ENCODE measurements at places on chromosomes 3 and 15.

- DNase-seq: no peak
Measured at GRCh38 chr3:55484191-55484689, 2.9 kb downstream of the WNT5A start.

DNA sequence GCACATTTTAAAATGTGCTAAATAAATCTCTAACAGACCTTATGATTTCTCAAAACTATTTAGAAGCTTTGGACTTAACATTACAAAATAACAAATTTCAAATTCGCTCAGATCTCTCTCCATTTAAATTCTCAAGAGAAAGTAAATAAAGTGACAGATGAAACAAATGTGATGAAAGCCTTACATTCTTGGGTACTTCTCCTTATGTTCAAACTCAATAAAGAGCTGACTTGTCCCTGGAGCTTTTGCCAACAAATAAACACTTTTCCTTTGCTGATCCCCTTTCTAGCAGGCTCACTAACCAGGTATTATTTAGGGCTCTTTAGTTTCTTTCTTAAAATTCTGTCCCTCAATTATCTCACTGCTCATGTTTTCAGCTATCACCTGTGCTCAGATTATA is 259.1 kb upstream of the ARPP21 start:
- no peak for DNase-seq

- DNase-seq: no peak
Measured at GRCh38 chr15:83292317-83292716, 7.9 kb upstream of the BNC1 start.

- DNase-seq: no peak
Measured at GRCh38 chr15:52710708-52711389, 31.7 kb upstream of the ATOSA start.

- no peak for DNase-seq
Measured at GRCh38 chr3:106282943-106283342, 414.1 kb upstream of the CBLB start.

- DNase-seq: no peak
Measured at GRCh38 chr3:4508048-4508981, 15.2 kb downstream of the ITPR1 start.

DNA sequence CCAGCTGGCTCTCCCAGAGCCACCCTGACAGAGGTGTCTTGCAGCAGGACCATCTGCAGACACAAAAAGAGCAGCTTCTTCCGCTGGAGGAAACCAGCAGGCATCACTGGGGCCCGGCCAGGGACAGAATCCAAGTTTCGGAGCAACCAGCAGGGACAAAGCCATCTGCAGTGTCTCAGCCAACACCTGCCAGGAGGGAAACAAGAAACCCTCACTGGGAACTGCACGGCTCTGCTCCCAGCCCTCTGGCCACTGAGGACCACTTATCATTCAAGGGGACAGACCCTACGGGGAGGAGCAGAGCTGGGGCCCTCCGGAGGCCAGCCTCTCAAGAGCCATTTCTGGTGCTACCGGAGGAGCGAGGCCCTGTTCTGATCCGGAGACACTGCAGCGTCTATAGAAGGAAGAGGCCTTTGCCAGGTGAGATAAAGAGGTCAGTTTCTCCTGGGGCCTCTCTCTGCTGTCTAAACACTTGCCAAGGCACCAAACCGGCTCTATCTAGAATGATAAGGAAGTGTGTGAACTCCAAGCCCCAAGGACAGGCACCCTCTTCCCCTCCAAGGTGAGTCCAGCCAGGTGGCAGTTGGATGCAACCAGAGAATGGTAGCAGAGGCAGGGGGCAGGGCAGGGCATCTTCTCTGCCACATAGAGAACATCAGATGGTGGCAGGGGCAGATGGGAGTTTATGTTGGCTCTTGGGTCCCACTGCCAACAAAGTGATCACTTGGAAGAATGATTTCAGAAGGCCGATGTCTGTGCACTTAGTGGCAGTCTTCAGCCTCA is 89.0 kb downstream of the CHSY1 start:
- DNase-seq: no peak

DNA sequence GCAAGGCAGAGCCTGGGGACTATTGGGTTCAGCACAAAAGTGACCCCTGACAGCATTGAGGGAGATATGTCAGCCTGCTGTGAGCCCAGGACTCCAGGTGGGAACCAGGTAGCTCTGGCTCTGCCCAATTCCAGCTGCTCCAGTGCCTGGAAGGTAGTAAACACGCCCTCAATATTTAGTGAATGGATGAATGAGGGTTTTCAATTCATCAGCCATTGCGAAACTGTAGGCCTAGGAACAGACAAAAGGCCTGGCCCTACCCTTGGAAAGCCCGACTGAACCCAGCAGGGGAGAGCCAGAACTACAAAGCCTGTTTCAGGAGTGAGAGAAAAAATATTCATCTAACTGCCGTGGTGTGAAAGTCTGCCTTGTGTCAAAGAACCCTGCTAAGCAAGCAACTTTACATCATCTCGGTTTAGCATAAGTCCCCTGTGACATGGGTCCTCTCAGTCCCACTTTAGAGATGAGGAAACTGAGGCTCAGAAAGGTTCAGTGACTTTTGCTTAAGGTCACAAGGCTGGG is 8.1 kb upstream of the CSK start:
- DNase-seq: no peak

DNA sequence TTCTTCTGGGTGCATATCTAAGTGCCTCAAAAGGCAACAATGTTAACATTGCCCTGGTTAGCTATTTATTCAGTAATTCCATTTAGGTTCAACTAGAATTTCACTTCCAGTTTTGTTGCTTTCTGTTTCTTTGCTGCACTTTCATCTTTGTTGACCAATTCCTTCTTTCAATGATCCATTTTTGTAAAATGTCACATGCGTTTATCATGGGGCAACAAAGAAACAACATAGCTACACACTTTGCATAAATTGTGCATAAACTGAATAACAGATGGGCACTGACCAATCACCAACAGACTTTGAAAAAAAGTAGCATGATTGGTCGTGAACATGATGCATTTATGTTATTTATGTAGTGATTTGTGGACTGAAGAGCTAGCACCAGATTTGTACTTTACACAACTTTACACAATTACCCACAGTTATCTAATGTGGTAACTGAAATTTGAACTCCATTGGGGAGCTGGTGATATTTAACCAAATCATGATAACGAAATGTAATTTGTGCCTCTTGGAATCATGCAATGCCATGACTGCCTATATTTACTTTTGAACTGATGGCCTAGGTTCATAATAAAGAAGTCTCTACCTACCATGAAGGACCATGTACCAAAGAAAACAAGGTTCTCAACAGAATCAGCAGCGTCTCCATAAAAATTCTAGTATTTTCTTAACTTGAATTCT is 7.1 kb upstream of the CPOX start:
- no peak for DNase-seq

DNA sequence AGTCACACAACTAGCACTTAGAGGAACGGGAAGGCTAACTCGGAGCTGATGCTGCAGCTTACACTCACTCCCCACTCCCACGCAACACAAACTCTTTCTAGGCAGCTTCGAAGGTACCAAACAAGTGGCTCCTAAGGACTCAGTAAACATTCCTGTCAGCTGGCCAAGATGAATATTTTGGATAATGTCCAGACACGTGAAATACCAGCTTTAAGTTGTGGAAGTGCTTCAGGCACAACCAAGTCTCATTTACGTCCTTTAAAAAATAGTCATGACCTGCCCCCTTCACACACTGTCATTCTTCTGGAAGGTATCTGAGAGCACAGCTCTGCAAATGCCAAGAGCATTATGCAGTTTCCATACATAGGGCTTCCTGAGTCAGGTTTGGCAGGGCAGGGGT is 1005.9 kb upstream of the CFAP20DC start:
- no peak for DNase-seq

DNA sequence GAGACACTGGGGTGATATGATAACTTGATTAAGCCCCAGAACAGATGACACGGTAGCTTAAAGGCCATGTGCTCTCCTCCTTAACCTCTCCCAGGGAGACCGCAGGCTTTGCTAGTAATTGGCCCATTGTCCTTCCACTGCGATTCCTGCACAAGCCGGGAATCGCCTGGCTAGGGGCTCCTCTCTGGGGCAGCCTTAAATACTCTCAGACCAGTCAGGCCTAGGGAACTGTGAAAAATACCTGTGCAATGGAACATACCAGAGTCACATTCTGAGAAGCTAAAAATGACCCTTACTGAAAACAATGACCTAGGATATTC is 56.3 kb downstream of the CPN2 start:
- DNase-seq: no peak

DNA sequence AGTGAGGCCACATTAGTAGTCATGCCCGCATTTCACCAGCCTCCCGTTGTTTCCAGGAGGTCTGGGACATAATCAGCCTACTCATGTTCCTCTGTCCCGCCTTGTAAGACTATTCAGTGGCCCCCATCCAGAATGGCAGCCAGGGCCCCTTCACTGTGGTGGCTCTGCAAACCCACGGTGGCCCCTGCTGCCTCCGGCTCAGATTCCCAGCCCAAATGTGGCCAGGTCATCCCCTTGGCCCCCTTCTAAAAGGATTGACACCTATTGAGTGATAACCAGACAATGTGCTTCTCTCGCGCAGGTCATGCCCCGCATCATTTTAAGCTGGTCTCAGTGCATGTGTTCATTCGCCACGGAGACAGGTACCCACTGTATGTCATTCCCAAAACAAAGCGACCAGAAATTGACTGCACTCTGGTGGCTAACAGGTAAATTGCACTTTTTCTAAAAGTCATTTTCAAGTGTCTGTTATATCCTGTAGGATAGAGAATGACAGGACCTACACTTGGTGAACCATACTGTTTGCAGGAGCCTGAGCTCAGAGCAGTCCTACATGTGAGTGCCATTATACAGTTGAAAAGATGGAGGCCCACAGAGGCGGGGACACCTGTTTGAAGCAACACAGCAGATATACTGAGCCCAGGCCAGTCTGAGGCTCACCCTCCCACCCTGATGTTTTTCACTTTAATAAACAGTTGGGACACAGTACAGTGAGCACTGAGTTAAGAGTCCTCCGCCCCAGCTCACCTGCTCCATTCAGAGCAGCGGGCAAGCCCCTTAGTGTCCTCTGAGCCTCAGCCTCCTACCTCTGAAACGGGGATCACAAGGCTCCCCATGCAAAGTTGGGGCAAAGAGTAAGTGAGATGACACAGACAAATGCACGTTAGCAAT is 47.7 kb downstream of the PXYLP1 start:
- DNase-seq: no peak

DNA sequence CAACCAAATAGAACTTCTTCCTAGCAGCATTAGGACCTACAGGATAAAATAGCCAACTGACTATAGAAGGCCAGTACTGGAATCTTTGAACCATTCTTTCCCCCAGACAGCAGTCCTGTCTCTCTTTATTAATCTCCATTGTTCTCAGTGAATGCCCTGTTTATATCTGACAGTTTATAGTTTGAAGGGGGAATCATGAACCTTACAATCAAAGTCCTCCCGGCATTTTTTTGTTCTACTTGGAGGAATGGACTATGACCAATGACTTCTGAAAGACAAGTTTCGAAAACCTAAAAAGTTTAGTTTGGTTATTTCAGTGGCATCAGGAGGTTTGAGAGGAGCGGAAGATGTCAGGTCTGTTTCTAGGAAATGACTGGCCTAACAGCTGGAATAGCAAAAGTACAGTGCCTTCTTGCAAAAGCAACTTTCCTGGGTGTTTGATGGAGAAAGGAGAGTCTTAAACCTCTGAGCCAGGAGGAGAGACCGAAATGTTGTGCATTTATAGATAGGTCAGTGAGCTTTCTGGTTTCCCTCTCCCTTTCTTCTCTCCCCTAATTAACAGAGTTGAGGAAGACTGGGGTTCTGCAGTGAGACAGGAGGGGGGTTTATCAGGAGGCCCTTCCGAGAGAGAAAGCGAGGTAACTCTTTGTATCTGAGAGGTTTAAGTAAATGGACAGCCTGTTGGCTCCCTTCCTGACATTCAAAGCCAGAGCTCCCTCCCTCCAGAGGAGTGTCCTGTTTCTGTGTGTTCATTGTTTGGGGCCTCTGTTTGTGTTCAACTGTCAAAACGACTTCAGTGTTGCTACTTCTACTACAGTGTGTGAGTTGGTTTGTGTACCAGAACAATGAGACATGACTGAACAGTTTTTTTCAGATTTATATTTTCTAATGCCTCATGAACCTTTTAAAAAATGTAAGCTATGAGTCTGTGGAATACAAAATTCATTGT is 383.0 kb upstream of the RARB start:
- DNase-seq: no peak

GRCh38 chr15:31660816-31661215 is 334.2 kb downstream of the KLF13 start:
- DNase-seq: no peak

DNA sequence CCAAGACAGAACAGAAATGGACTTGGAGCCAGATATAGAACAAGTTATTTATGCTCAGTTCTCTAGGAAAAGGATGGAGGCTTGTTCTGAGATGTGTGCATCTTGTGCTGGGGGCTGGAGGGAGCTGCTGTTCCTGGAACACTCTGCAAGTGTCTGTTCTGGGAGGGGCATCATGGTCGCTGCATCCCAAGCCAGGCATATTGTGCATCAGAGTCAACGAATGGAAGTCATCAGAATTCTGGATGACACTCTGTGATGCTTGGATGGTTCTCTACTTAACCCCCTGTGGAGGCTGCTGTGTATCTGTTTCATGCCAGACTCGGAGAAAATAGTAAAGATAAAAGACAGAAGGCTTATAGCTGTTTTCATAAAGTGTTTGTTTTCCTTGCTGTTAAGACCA is 34.7 kb downstream of the RPL22L1 start:
- DNase-seq: no peak

DNA sequence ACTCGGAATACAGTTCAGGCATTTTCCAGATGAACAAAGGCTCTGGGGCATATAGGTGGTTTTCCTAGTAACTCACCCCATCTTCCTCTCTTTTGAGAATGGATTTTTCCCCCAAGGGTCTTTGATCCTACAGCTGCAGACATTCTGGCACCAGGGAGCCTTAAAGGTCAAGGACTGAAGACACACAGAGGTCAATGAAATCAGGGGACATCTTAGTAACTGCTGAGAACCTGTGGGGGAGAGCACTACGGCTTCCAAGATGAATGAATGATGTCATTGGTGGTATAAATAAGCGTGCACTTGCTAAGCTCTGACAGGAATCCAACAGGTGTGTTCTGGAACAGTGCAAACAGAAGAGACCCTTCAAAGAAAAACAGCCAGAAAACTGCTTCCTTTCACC is 36.3 kb downstream of the TMEM212 start:
- DNase-seq: no peak

DNA sequence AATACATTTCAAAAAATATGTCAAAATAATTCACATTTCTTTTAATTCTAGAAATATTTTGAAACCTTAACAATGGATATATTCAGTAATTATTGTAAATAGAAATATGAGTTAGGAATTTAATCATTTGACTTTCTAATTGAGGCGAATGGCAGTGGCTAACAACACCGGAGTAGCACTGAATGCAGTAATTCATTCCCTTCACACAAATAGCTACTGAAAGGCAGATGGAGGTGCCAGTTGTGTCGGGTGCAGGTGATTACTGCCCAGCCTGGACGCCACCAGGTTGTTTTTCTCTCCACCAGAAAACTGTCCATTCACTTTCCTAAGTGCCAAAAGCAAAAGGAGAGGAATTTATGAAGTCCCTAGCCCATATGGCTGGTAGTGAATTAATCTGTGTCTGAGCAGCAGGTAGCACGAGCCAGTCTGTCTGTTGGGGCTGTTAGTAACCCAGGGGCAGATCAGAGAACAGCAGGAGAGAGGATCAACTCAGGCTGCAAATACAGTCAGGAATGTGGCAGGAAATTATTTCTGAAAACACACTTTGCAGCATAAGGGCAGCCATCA is 79.3 kb upstream of the GMNC start:
- DNase-seq: no peak

All from T-helper 1 cell (primary cell).